NCI-H460 (cell line): ENCODE measurements at places on chromosomes 2 and 18. TPM values are rescaled to one million over a fixed set of nuclear protein-coding genes. Genes with fewer than 3 reads are reported as not detected.

DNA sequence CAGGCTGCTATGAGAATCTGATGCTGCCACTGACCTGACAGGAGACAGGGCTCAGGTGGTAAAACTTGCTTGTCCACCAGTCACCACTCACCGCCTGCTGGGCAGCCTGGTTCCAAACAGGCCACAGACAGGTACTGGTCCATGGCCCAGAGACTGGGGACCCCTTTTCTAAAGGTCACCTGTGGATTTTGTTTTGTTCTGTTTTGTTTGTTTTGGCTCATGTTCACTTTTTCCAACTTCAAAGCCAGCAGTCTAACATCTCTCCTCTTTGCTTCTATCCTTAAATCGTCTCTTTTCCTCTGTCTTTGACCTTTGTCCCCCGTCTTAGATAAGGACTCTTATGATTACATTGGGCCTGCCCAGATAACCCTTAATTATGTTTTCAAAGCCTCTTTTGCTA, 3.3 kb upstream of the CERKL start:
- no peak for DNase-seq

GRCh38 chr2:187206071-187206470, 242.0 kb downstream of the CALCRL start:
- no peak for DNase-seq

- no peak for DNase-seq
These were observed 47.1 kb upstream of the UBE2E3 start for GRCh38 chr2:180933332-180933731.

DNA sequence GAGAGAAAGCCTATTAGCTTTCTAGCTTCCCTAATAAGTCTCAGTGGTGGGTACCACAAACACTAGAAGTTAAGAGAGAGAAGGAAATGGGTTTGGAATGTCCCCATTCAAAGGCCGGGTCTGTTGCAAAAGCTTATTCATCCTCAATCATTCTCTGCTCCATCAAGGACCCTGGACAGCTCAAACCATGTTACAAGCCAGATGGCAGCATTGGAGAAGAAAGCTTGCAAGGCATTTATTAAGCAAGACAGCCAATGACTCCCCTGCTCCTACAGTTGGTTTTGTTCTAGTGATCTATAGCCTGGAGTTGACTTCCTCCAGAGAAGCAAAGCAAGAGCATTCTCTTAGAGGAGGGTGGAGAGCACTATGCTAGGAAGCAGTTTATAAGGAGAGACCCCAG, 86.9 kb upstream of the LMAN1 start:
- DNase-seq = no peak

- DNase-seq = no peak
These were observed 615.3 kb downstream of the BCL11A start for GRCh38 chr2:59938181-59938580.

- DNase-seq = no peak
These were observed 147.2 kb upstream of the TWIST2 start for GRCh38 chr2:238700506-238701340.

The SNRNP27 gene
- total RNA-seq = 73.0 and 73.7 TPM in 2 replicates

DNA sequence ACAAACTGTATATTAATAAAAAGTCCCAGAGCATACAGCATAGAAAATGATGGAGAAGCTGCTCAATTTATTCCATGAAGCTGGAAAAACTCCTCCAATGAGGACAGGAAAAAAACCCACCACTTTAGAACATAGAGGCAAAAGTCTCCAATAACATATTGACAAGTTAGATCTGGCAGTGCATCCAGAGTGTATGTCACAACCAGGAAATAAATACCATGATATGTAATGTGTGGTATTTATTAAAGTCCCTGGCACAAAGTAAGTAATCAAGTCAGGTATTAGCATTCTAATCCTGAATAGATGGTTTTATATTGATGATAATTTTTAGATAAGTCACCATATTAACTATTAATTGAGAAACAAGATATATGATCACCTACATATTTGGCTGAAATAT, 427.3 kb upstream of the HS6ST1 start:
- DNase-seq = no peak

DNA sequence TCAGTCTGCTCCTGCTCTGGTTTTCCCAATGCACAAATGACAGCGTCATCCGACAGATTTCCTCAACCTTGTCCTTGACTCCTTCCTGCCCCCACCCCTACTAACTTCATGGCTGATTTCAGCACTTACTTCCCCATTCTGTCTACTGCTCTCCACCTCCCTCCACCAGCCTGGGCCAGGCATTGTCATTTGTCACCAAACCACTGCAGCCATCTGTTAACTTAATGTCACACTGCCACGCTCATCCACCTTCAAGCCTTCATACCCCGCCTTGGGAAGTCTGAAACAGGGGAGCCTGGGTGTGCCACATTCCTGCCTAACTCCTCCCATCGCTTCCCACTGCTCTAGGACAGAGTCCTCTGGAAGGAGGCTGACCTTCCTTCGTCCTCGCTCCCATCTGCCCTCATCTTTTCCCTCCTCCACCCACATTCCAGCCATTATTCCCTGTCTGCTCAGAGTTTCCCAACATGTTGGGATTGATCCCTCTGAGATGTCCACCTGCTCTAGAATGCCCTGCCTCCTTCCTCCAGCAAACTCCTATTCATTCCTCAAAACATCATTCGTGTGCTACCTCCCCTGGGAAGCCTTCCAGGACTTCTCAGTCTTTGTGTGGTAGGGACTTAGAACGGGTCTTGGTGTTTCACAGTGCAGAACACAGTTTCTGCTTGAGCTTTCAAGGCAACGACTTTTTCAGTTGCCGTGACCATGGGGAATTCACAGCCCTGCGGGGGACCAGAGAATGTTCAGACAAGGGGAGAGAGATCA, 42.2 kb upstream of the SMAD7 start:
- no peak for DNase-seq

The CCDC85A gene
- total RNA-seq = 0.09 and 0.12 TPM in 2 replicates

The IKZF2 gene
- 1.8 TPM in 2 replicates for total RNA-seq

DNA sequence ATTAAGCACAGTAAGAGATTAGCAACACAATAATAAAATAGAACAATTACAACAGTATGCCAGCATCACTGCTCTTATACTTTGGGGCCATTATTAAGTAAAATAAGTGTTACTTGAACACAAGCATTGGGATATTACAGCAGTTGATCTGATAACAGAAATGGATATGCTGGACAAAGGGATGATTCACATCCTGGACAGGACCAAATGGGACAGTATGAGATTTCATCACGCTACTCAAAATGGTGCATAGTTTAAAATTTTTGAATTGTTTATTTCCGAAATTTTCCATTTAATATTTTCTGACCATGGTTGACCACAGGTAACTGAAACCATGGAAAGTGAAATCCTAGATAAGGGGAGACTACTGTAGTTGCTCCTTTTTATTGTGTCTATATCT, 138.2 kb downstream of the UBR3 start:
- no peak for DNase-seq

DNA sequence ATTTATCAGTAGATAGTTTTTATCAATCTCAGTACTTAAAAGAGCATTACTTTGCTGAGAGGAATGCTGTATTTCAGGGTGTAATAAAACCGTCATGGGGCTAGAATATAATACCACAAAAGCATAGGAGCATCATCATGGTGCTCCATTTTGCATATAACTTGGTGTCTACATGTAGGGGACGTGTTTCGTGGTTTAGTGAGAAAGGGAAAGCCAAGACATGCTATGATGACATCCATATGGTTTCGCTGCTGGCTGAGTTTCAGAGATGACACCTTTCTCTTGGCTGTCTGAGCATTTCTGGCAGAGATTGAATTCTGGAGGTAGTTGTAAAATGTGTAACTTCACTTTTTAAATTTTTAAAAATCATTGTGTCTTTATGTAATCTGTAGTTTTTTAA, 32.4 kb downstream of the WDR43 start:
- DNase-seq = no peak

DNA sequence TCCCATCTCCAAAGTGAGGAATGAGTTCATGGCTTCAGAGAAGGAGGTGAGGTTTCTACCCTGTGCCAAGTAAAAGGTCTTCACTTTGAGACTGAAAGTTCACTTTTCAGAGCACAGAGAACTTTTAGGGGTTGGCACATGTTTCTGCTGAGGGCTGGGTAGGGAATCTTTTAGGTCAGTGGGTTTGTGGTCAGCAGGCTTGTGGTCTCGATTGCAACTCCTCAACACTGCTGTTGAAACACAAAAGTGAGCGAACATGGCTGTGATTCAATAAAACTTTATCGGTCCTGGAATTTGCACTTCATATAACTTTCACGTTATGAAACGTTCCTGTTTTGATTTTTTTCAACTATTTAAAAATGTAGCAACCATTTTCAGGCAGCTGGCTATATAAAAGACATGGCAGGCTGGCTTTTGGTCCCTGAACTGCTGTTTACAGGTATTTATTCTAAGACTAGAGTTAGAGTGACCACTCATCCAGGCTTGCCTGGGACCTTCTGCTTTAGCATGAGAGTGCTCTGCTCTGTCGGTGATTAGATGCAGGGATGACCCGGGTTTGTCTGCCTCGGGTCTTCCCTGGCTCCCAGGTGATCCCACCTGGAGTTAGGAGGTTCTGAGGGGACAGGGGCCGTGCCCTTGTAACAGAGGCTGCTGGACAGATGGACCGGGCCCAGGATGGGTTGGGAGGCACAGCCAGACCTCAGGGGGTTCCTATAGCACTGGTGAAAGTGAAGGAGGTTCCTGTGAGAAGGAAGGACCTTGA, 62.7 kb upstream of the TAF1B start:
- no peak for DNase-seq

DNA sequence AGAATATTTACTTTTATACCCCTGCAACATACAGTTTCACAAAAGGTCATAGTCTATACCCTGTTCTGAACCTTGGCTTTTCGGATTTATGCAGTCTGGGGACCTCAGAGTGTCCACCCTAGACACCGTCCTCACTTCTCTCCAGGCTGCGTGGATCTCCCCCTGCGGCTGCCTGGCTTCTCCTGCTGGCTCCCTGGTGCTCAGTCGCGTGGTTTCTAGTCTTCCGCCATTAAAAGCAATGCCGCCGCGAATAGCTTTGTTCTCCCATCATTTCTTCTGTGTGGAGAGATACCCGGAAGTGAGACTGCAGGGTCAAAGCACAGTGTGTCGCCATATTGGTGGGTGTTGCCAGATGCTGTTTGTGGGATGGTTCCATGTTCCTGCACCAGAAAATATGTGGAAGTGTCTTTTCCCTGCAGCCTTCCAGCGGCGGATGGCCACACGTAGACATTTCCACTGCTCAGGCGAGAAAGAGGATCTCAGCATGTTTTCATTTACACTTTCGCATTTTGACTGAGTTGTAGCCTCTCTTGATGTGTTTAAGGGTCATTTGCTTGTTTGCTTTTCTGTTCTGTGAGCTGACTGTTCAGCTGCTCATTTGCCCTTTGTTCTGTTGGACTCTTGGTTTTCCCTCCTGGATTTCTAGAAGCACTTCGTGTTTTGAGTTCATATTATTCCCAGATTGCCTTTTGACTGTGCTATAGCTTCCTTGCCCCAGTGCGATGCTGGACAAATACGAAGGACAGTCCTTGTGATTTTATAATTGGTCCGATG, 22.9 kb upstream of the ASB1 start:
- DNase-seq = no peak

DNA sequence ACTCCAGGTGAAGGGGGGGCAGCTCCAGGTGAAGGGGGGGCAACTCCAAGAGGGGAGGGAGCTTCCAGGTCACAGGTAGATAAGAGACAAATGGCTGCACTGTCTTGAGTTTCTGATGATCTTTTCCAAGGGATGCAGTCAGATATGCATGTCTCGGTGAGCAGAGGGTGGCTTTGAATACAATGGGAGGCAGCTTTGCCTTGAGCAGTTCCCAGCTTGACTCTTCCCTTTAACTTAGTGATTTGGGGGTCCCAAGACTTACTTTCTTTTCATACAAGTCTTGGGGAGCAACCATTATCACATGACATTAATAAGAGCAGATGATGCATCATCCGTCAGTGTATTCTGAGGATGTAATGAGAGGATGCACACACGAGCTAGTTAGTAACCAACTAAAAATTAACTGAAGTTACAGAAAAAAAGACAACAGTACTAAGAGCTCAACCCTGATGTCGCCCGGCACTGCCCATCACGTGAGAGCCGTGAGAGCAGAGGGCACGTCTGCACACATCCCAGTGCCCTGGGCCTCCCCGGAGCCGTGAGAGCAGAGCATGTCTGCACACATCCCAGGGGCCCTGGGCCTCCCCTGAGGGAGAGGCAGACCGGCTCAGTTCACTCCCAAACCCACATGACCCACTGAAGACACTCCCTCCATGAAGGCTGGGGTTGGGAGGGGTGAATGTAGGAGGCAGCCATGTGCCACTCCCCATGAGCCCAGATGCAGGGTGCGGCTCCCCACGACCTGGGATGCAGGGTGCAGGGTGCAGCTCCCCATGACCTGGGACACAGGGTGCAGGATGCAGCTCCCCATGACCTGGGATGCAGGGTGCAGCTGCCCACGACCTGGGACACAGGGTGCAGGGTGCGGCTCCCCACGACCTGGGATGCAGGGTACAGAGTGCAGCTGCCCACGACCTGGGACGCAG, 39.4 kb downstream of the PXDN start:
- no peak for DNase-seq

GRCh38 chr2:8740136-8740535, 58.3 kb downstream of the ID2 start:
- DNase-seq = no peak

The UGT1A3 gene
- not detected in 2 replicates for total RNA-seq

GRCh38 chr2:62152000-62152399, 43.9 kb upstream of the B3GNT2 start:
- DNase-seq = no peak

The PCARE gene
- total RNA-seq = not detected in 2 replicates

The ALKAL2 gene
- total RNA-seq = not detected in 2 replicates

- no peak for DNase-seq
These were observed 53.6 kb downstream of the TMEM178A start for GRCh38 chr2:39719317-39719716.

- no peak for DNase-seq
These were observed 5.3 kb downstream of the SLC4A3 start for GRCh38 chr2:219632760-219633105.

DNA sequence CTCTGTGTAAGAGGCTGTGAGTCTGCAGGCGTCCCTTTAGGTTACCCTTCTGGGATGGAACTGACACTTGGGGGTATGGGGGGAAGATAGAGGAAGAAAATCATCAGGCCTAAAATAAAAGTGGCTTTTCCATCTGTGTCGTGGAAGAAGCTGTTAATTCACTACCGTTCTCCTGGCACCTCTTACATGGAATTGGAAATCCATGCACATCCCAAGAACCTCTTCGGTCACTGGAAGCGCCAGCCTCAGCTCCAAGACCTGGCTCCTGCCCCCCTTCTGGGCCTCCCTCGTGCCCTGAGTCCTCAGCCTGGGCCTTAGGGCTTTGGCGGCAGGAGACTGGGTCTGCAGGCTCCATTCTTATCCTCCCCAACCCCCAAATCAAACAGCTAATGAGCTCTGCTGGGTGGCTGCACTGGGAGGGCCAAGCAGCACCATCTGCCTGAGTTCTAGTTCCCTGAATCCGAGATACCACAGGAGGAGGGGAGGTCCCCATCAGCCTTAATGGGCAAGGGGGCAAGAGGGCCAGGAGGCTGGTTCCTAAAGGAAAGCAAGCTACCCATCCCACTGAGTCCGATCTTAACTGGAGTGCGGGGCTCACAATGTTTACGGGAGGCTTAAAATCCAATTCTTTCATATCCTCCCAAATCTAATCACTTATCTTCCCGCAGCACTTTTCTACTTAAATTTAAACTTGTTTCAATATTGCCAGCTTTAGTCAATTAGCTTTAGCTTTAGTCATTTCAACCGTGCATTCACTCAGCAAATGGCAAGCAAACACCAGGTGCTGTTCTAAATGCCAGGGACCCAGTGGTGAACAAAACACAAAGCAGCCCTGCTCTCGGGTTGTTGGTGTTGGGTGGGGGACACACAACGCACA, 52.8 kb downstream of the FAM178B start:
- no peak for DNase-seq

GRCh38 chr2:180370511-180371205, 363.6 kb upstream of the CWC22 start:
- DNase-seq = no peak

GRCh38 chr18:23617412-23618014, 31.2 kb upstream of the NPC1 start:
- no peak for DNase-seq

The RAB17 gene
- 0.32 and 0.55 TPM in 2 replicates for total RNA-seq

The RPE gene
- total RNA-seq = 77.7 and 87.3 TPM in 2 replicates
